ENCODE measurements at places on chromosomes 6 and 20. TPM values are rescaled to one million over a fixed set of nuclear protein-coding genes. Genes with fewer than 3 reads are reported as not detected.

DNA sequence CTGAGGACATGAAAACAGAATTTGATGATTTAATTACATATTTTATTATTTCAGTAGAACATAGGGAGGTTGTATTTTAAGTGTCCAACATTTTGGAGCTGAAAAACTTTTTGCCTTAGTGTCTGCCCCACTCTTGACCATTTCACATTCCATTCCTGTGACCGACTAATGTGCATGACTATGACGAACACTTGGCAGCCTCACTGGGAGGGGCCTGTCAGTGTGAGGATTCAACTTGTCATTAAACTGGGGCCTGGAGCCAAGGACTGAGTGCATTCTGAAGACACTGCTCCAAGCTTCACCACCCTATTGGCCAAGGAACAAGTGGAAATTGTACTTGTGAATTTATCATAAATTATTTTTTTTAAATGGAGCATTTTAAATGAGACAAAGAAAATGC lies 661.3 kb downstream of the BCKDHB start:
- H3K4me1 ChIP-seq = no peaks in the 10 kb centered on the region
- no peaks in the 10 kb centered on the region for H3K27me3 ChIP-seq
- no peak overlapping the region for H3K4me3 ChIP-seq
- no peak overlapping the region for H3K27ac ChIP-seq
- no peaks in the 10 kb centered on the region for H3K36me3 ChIP-seq

GRCh38 chr20:10861090-10861489 lies 187.3 kb upstream of the JAG1 start:
- H3K4me1 ChIP-seq = no peaks in the 10 kb centered on the region
- no peaks in the 10 kb centered on the region for H3K27me3 ChIP-seq
- DNase-seq = no peak
- H3K36me3 ChIP-seq = no peaks in the 10 kb centered on the region

- H3K36me3 ChIP-seq = peaks cover 44% of the 10 kb centered on the region
- no peak overlapping the region for H3K4me3 ChIP-seq
- peaks cover 6% of the 10 kb centered on the region for H3K4me1 ChIP-seq
- H3K27ac ChIP-seq = no peak overlapping the region
These were observed 29.2 kb downstream of the MBOAT1 start for GRCh38 chr6:20182926-20183521.

Gene CNKSR3
- 0.58 TPM for total RNA-seq

DNA sequence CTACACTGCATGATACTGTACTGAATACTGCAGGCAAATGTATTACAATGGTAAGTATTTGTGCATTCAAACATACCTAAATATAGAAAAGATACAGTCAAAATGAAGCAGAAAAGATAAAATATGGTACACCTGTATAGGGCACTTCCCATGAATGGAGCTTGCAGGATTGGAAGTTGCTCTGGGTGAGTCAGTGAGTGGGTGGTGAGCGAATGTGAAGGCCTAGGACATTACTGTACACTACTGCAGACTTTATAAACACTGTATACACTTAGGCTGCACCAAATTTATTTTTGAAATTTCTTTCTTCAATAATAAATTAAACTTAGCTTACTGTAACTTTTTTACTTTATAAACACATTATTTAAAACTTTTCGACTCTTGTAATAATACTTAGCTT lies 213.1 kb downstream of the ATXN1 start:
- H3K36me3 ChIP-seq = peaks cover 8% of the 10 kb centered on the region
- peak; percentile 16 for DNase-seq
- H3K4me3 ChIP-seq = no peak overlapping the region

Gene VGLL2
- total RNA-seq = not detected

DNA sequence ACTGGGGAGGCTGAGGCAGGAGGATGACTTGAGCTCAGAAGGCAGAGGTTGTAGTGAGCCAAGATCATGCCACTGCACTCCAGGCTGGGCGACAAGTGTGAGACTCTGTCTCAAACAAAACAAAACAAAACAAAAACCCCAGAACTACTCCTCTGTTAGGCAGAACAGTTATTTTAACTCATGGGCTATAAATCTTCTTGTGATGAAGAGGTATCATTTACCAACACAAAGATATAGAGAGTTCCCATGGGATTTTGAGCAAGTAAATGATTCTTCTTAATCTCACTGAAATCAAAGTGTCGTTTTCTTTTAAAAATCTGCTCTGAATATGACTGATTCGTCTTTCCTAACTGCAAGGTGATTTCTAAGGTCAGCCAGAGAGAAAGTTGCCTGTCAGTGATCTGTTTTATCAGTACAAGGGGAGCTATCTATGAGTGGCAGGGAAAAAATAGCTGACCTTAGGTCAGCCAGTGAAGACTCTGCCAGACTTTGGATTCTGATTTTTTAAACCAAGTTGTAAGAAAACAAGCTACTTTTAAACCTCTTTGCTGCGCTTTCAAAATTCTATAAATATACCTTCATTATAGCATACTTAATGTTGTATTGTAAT lies 3.8 kb upstream of the DSP start:
- no peak overlapping the region for H3K27ac ChIP-seq
- peaks cover 8% of the 10 kb centered on the region for H3K4me1 ChIP-seq
- no peak overlapping the region for H3K4me3 ChIP-seq
- DNase-seq = no peak
- H3K27me3 ChIP-seq = peaks cover 44% of the 10 kb centered on the region
- no peaks in the 10 kb centered on the region for H3K36me3 ChIP-seq

DNA sequence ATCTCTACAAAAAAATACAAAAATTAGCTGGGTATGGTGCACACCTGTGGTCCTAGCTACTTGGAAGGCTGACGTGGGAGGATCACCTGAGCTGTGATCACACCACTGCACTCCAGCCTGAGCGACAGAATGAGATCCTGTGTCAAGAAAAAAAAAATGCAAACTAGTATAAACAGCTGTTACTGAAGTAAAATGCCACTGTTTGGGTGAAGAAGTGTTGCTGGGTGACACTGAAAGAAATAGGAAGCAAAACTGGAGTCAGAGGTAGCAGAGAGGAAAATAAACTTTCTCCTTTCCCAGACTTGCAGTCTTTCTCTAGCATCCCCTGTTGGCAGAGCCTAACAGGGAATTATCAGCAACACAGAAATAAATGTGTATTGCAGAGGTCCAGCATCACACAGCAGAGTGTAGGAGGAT lies 241.2 kb upstream of the PREP start:
- H3K27ac ChIP-seq = no peak overlapping the region
- H3K4me1 ChIP-seq = peaks cover 42% of the 10 kb centered on the region
- DNase-seq = no peak

Gene MYT1
- 0.12 TPM for total RNA-seq

DNA sequence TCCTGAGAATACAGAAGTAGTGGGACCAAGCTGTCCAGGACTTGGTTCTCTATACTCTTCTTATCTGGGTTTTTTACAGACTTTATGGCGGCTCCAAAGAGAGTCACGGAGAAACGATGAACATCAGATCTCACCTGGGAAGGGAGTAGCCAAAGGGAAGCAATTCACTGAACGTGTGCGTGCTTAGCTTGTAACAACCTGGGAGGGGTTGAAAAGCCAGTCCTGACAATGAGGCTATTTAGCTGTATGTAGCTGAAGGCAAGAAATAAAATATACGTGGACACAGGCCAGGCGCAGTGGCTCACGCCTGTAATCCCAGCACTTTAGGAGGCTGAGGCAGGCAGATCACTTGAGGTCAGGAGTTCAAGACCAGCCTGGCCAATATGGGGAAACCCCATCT lies 18.2 kb upstream of the RBL1 start:
- no peaks in the 10 kb centered on the region for H3K36me3 ChIP-seq
- no peaks in the 10 kb centered on the region for H3K27me3 ChIP-seq
- DNase-seq = no peak
- H3K4me3 ChIP-seq = no peak overlapping the region
- H3K27ac ChIP-seq = no peak overlapping the region
- H3K4me1 ChIP-seq = no peaks in the 10 kb centered on the region

- no peak overlapping the region for H3K27ac ChIP-seq
- no peak for DNase-seq
- no peak overlapping the region for H3K4me3 ChIP-seq
- no peaks in the 10 kb centered on the region for H3K36me3 ChIP-seq
- no peaks in the 10 kb centered on the region for H3K27me3 ChIP-seq
- peaks cover 2% of the 10 kb centered on the region for H3K4me1 ChIP-seq
These were observed 24.9 kb upstream of the PHACTR2 start for GRCh38 chr6:143652841-143653331.

- H3K27me3 ChIP-seq = peaks cover 5% of the 10 kb centered on the region
- no peak for DNase-seq
- no peak overlapping the region for H3K4me3 ChIP-seq
- H3K27ac ChIP-seq = no peak overlapping the region
- no peaks in the 10 kb centered on the region for H3K36me3 ChIP-seq
These were observed 119.4 kb upstream of the AGPAT4 start for GRCh38 chr6:161393292-161393691.

DNA sequence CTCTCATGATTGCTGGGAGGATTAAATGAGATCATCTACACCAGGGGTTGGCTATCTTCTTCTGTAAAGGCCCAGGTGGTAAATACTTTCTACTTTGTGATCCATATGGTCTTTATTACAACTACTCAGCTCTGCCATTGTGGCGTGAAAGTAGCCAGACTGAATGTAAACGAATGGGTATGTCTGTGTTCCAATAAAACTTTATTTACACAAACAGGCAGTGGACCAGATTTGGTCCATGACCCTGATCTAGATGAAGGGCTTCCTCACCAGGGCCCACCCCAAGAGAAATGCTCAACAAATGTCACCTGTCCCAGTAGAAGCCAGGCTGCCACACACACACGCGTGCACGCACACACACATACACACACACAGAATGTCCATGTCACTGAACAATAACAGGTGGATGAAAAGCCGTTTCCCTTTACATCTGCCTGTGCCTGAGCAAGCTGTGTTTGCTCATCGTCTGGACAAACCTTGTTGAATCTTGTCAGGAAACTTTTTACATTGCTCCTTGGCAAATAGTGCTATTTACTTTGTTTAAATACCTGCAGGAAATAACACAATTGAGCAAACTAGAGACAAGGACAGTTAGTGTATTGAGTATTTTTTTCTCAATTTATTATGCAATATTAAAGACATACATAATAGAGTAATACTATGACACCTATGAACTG lies 114.3 kb downstream of the EYA2 start:
- no peaks in the 10 kb centered on the region for H3K36me3 ChIP-seq
- H3K27ac ChIP-seq = no peak overlapping the region
- no peaks in the 10 kb centered on the region for H3K4me1 ChIP-seq
- peaks cover 12% of the 10 kb centered on the region for H3K27me3 ChIP-seq
- no peak for DNase-seq
- no peak overlapping the region for H3K4me3 ChIP-seq

DNA sequence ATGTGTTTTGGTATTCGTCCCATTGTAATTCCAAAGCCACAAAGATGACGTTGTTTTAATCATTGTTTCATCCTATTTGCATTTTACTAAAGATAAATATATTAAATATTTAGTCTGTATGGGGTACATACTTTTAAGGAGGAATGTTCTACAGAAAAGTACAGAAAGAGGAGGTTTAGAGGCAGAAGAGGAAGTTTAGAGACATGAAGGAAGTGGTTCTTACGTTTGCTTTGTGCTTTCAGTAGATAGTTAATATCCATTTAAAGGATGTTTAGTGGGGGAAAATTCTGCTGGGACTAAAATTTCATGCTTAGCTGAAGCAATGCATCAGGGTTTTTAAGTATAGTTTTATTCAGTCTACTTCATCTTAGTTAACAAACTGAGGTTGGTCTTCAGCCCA lies 116.6 kb downstream of the CRYBG1 start:
- no peak overlapping the region for H3K4me3 ChIP-seq
- H3K27ac ChIP-seq = no peak overlapping the region
- no peaks in the 10 kb centered on the region for H3K27me3 ChIP-seq
- H3K4me1 ChIP-seq = peaks cover 9% of the 10 kb centered on the region
- no peak for DNase-seq
- no peaks in the 10 kb centered on the region for H3K36me3 ChIP-seq

GRCh38 chr20:38833857-38834164 lies 28.3 kb downstream of the PPP1R16B start:
- H3K27me3 ChIP-seq = no peaks in the 10 kb centered on the region
- peak overlapping the region; percentile 95 for H3K27ac ChIP-seq
- H3K36me3 ChIP-seq = peaks cover 68% of the 10 kb centered on the region
- H3K4me1 ChIP-seq = peaks cover 72% of the 10 kb centered on the region
- H3K4me3 ChIP-seq = peak overlapping the region; percentile 8

- H3K4me1 ChIP-seq = no peaks in the 10 kb centered on the region
- H3K4me3 ChIP-seq = no peak overlapping the region
- no peaks in the 10 kb centered on the region for H3K36me3 ChIP-seq
- no peak for DNase-seq
- no peak overlapping the region for H3K27ac ChIP-seq
These were observed 705.3 kb upstream of the FLRT3 start for GRCh38 chr20:15042723-15043122.

Gene IL17A
- total RNA-seq = 9.1 TPM

GRCh38 chr20:39338469-39339376 lies 376.6 kb downstream of the DHX35 start:
- no peaks in the 10 kb centered on the region for H3K36me3 ChIP-seq
- H3K27me3 ChIP-seq = peaks cover 10% of the 10 kb centered on the region
- H3K4me3 ChIP-seq = no peak overlapping the region
- H3K4me1 ChIP-seq = no peaks in the 10 kb centered on the region
- DNase-seq = no peak

DNA sequence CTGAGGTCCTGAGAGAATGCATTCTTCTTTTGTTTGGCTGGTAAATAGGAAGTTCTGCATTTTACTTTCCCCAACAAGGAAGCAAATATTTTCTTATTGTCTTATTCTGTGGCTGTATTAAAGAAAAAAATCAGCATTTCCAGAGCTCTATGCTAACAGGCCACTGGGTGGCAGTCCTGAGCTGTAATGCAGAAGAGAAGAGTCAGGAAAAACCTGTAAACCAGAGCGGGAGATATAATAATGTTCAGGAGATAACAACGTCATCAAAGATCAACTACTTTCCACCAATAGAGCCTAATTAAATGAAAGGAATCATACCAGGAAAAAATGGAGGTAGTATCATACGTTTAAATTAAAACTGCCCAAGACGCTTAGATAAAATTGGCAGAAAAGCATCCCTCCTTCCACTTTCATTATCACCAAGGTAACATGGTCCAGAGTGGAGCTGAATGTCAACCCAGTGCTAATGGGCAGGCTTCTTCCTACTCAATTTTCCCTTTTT lies 55.6 kb upstream of the CARMIL1 start:
- H3K36me3 ChIP-seq = no peaks in the 10 kb centered on the region
- DNase-seq = peak; percentile 80
- peaks cover 9% of the 10 kb centered on the region for H3K4me1 ChIP-seq
- no peak overlapping the region for H3K27ac ChIP-seq

Gene MMP24
- total RNA-seq = not detected

DNA sequence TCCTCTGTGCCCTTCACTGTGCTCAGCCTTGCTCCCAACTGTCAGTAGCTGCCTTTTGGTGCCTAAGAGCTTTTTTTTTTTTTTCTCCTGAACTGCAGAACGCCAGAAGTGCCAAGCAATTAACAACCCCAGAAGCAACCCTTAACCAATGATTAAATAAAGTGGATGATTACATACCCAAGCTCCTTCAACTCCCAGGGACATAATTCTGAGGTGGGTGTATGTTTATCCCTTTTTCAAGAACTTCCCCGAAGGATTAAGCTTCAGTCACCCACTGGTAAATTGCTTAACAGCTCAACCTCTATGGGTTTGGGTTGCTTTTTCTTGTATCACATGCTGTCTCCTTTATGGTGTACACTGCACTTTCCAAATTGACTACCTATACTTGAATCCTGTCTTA lies 41.1 kb downstream of the KLHL31 start:
- no peaks in the 10 kb centered on the region for H3K36me3 ChIP-seq
- no peak for DNase-seq
- no peak overlapping the region for H3K4me3 ChIP-seq
- no peaks in the 10 kb centered on the region for H3K4me1 ChIP-seq

Measured in activated CD4-positive, alpha-beta T cell treated with anti-CD3 and anti-CD28 coated beads for 36 hours (primary cell).